Progenitor cell of endocrine pancreas (in vitro differentiated cells): ENCODE measurements at places on chromosomes 11 and 22. TPM values are rescaled to one million over a fixed set of nuclear protein-coding genes. Genes with fewer than 3 reads are reported as not detected.

GRCh38 chr11:63007920-63008319 is 7.7 kb downstream of the SLC22A8 start:
- no peak for DNase-seq

- no peak for DNase-seq
These were observed 401.0 kb downstream of the TBC1D22A start for GRCh38 chr22:47163481-47163855.

Gene TMEM191C
- total RNA-seq, result 4.1 and 5.1 TPM in 2 replicates

Gene TMEM184B
- 67.3 and 71.7 TPM in 2 replicates for total RNA-seq

Gene PNPLA5
- total RNA-seq, result not detected in 2 replicates
